ENCODE measurements at places on chromosomes 5 and 9.

GRCh38 chr9:137078701-137079400 is 1.5 kb downstream of the UAP1L1 start:
- no peak for DNase-seq

- no peak for DNase-seq
Observed at GRCh38 chr5:159001247-159001646, 98.5 kb downstream of the EBF1 start.

GRCh38 chr9:130995086-130996011 is 13.6 kb upstream of the LAMC3 start:
- no peak for DNase-seq

GRCh38 chr5:141100243-141100805 is at the start of gene PCDHB3:
Gene PCDHB3 (plus strand): TSS chr5:141100473. CDS start chr5:141100650, 177 bp downstream.
- no peak for DNase-seq

- DNase-seq: no peak
Observed at GRCh38 chr9:15965246-15965745, 412.5 kb downstream of the CCDC171 start.

DNA sequence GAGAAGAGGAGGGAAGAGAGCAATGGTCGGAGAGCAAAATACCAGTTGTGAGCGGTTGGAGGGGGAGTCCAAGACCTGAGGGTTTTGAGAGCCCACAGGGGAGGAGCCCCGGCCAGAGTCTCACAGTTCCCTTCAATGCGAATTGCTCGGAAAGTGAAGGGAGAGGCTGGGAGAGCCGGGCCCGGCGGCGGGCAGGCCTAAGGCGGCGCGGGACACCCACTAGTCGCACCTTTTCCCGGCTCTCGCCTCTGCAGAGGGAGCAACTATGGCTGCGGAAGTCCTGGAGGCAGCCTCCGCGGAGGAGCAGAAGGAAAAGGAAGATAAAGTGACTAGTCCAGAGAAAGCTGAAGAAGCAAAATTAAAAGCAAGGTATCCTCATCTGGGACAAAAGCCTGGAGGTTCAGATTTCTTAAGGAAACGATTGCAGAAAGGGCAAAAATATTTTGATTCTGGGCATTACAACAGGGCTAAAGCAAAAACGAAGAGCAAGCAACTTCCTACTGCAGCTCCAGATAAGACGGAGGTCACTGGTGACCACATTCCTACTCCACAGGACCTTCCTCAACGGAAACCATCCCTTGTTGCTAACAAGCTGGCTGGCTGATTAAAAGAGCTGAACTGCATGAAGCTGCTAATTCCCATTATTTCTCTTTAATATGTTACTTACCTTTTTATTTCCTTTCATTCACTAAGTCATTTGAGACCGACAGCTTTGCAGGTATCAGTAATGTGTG is 6.5 kb upstream of the BTNL3 start:
- DNase-seq: no peak

GRCh38 chr9:116352958-116353357 is 199.4 kb downstream of the PAPPA start:
- DNase-seq: no peak
